NCI-H510A treated with DMSO at 0.1 percent for 48 hours (cell line): ENCODE measurements at places on chromosomes 2 and 18.

- no peak for DNase-seq
These were observed 343.0 kb downstream of the ERBB4 start for GRCh38 chr2:212195626-212196025.

- DNase-seq, result no peak
These were observed 110.9 kb downstream of the MTCL1 start for GRCh38 chr18:8816220-8816619.

GRCh38 chr2:26640331-26640745 is 828 bp downstream of the CIB4 start:
- no peak for DNase-seq

DNA sequence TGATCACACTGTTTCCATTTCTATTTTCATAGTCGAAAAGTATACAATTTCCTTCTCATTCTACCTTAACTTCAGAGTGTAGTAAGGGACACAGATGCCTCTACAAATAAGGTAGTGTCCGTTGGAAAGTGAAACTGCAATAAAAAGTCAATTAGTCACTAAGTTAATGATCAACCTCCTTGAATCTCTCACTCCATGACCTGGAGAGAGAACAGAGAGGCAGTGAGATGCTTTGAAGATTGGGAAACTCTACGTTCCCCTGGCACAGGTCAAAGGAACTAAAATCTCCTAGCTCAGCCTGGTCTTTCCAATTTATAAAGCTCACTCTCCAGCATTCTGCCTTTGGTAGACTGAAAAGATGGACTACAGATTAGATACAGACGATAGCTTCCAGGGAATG is 153.8 kb upstream of the ACAA2 start:
- no peak for DNase-seq

DNA sequence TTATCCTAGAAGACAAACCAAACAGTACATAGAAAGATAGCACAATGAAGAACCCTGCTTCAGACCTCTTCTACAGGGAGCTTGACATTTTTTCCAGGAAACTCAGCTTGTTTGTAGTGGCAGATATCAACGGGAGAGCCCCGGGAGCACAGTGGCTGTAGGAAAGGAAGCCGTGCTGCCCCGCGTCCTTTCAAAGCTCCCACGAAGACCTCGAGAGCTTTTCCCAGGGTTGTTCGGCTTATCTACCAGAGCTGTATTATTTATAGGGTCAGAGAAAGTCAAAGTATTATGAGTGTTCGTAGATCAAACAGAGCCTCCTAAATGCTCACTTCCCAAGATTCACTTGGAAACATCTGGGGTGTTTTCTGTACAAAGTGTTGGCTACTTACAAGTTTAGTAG is 167.1 kb upstream of the COPS8 start:
- DNase-seq, result no peak

DNA sequence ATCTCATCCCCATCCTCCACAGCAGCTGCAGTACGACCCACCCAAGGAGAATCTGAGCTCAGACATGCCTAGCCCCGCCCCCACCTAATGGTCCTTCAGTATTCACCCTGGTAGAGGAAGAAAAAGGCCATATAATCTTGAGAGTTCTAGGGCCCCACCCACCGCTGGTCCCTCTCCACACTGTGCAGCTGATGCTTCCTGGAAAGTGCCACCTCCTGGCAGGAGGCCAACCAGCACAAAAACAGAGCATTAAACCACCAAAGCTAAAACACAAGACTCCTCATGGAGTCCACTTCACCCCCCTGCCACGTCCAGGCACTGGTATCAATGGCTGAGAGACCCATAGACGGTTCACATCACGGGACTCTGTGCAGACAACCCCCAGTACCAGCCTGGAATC is 40.7 kb downstream of the MC4R start:
- no peak for DNase-seq

DNA sequence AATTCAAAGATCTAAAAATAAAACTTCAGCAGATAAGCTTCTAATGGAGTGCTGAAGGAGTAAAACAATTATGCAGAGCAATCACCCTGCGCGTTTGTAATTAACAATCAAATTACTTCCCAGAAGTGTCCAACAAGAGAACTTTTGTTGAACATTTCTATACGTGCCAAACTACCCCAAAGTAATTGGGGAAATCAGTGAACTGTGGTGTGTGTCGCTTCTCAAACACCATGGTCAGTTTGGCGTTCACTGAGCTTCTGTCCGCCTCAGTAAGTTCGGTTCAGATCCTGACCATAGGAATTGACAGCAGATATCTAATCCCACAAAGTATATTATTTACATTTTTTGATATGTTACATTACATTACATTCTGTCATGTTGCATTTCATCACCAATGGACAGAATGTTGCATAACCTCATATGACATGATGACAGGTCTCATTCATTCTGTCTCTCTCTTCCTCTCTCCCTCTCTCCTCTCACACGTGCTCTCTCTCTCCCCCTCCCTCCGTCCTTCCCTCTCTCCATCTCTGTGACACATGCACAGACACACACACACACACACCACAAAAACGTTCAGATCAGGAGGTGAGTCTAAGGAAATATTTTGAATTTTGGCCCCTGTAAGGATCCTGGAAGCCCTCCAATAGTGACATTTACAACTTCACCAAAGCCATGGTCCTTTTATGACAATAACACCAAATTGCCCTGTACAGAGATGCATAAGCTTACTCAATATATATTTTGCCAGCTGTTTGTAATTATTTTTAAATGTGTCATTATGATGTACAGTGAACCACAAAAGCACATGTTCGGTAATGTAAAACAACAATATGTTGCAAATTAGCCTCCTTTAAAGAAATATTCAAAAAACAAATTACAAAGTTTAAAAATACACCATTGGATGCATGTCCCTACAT is 269.2 kb downstream of the FIGN start:
- DNase-seq, result no peak

GRCh38 chr18:36850527-36851201 is 21.7 kb downstream of the KIAA1328 start:
- DNase-seq, result no peak

GRCh38 chr2:96526615-96527285 is 9.8 kb upstream of the ARID5A start:
- DNase-seq, result no peak

DNA sequence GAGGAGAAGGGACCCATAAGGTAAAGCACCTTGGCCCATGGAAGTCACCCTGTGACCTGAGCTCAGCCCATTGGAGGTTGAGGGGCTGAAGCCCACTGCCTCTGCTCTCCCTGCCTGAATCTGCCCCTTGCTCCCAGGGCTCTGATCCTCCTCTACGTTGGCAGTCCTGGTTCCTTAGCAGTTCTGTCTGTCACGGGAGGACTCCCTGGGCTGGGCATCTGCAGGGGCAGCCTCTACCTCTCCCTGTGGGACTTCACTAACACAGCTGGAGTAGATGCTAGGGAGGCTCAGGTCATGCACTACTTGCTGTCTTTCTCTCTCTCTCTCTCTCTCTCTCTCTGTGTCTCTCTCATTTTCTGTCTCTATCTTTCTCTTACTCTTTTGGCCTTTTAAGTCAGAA is 8.7 kb downstream of the GYPC start:
- no peak for DNase-seq

- no peak for DNase-seq
These were observed 10.2 kb downstream of the NEDD4L start for GRCh38 chr18:58054041-58054781.

DNA sequence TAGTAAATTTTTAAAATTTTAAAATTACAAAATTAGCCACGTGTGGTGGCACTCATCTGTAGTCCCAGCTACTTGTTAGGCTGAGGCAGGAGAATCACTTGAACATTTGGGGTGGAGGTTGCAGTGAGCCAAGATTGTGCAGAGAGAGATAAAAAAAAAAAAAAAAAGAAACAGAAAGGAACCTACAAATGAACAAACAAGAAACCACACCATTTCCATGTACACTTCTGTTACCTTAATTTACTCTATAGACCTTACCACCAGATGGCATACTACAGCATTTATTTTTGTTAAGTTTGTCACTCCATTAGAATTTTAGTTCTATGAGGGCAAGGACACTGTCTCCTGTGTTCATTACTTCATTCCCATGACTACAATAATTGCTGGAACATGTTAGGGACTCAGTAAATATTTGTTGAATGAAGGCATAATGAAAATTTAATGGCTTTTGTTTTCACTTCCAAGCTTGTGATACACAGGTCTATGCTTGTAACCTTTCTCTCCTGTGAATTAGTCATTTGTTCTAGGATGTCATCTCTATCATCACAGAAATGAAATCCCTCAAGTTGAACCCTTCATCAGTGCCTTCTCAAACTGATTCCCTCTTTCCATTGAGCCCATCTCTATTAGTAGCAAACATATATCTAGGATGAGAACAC is 76.0 kb downstream of the ARHGAP15 start:
- DNase-seq, result peak; percentile 7
